Calu3 (cell line): ENCODE measurements at places on chromosomes 1 and 21. TPM values are rescaled to one million over a fixed set of nuclear protein-coding genes. Genes with fewer than 3 reads are reported as not detected.

DNA sequence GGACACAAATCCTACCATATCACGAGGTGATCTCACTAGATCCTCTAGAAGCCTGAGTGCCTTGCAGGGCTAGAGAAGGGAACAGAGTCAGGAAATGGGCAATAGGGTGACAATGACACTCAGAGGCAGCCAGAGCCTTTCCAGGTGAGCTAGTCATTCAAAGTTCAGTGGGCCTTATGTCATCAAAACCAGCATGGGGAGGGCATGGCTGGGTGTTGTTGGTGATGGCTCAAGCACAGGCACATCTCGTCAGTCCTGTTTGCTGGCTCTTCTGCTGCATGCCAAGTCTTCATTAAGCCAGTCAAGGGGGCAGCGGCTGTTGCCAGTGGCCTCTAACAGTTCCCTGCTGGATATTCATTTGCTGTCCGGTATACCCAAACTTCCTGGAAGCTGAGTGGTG, 99.6 kb upstream of the USP24 start:
- no peak for DNase-seq
- H3K27ac ChIP-seq, result no peak overlapping the region
- H3K4me3 ChIP-seq, result no peak overlapping the region
- no peaks in the 10 kb centered on the region for H3K27me3 ChIP-seq

- no peaks in the 10 kb centered on the region for H3K27me3 ChIP-seq
- no peaks in the 10 kb centered on the region for H3K4me1 ChIP-seq
- H3K27ac ChIP-seq, result no peak overlapping the region
Measured at GRCh38 chr21:16330082-16330907, 600.5 kb downstream of the USP25 start.

DNA sequence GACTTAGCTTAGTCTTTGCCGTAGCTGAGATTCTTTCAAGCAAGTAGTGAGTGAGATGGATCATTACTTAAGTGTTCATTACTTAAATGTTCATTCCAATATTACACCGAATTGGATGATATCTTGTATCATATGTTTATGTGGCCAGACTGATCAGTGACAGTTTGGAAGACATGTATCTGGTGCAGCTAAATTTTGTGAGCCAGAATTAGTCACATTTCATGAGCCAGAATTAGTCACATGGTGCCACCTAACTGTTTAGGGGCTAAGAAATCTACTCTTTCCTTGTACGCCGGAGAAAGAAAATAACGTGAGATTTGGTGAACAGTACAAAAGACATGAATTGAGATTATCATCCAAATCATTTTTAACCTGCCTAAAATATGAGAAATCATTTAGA, 355.6 kb downstream of the USP25 start:
- no peaks in the 10 kb centered on the region for H3K4me1 ChIP-seq
- no peaks in the 10 kb centered on the region for H3K36me3 ChIP-seq
- DNase-seq, result no peak
- H3K4me3 ChIP-seq, result no peak overlapping the region
- H3K27ac ChIP-seq, result no peak overlapping the region

GRCh38 chr1:55049914-55050278, 10.5 kb downstream of the PCSK9 start:
- no peak overlapping the region for H3K4me3 ChIP-seq
- no peaks in the 10 kb centered on the region for H3K27me3 ChIP-seq
- no peaks in the 10 kb centered on the region for H3K4me1 ChIP-seq
- peaks cover 20% of the 10 kb centered on the region for H3K36me3 ChIP-seq
- H3K27ac ChIP-seq, result no peak overlapping the region

DNA sequence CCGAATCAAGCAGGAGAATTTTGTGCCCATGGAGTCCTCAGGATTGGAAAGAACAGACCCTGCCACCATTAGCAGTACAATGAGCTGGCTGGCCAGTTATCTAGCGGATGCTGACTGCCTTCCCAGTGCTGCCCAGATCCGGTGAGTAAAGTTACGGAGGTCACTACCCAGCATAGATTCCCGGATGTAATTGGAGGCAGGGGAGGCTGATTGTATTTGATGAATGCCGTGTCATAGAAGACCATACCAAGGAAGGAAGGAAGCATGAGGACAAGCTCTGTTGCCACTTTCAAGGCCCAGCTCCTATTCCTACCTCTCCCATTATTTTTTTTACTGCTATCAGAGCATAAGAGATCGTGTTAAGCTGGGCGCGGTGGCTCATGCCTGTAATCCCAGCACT, 26.2 kb upstream of the VAMP3 start:
- H3K27me3 ChIP-seq, result no peaks in the 10 kb centered on the region
- no peaks in the 10 kb centered on the region for H3K36me3 ChIP-seq
- no peaks in the 10 kb centered on the region for H3K4me1 ChIP-seq
- DNase-seq, result no peak
- H3K4me3 ChIP-seq, result no peak overlapping the region
- no peak overlapping the region for H3K27ac ChIP-seq

GRCh38 chr21:46617267-46618051, 12.6 kb upstream of the S100B start:
- no peak overlapping the region for H3K27ac ChIP-seq
- no peak for DNase-seq
- H3K4me1 ChIP-seq, result peaks cover 11% of the 10 kb centered on the region
- no peak overlapping the region for H3K4me3 ChIP-seq
- H3K36me3 ChIP-seq, result no peaks in the 10 kb centered on the region

TTC13 gene
- total RNA-seq, result 29.0 and 35.6 TPM in 2 replicates

AGO1 gene
- 30.0 and 34.4 TPM in 2 replicates for total RNA-seq

ATAD3C gene
- 0.29 and 0.45 TPM in 2 replicates for total RNA-seq
